ENCODE measurements at places on chromosomes 3 and 15.

GRCh38 chr3:125055913-125056745 is at the start of gene HEG1:
HEG1 (minus strand) TSS chr3:125055997; CDS start chr3:125055890, 107 bp downstream.
- peak; percentile 34 for DNase-seq

DNA sequence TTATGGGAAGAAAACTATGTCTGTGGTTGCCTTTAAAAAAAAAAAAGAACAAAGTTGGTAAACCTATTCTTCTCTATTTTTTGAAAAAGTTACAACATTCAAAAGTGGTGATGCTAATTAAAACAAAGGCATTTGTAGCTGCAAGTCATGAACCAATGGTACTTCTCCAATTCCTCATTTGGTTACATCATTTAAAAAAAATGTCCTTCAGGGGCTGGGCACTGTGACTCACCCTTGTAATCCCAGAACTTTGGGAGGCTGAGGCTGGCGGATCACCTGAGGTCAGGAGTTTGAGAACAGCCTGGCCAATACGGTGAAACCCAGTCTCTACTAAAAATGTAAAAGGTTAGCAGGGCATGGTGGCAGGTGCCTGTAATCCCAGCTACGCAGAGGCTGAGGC is 574.6 kb downstream of the VGLL3 start:
- DNase-seq = no peak

DNA sequence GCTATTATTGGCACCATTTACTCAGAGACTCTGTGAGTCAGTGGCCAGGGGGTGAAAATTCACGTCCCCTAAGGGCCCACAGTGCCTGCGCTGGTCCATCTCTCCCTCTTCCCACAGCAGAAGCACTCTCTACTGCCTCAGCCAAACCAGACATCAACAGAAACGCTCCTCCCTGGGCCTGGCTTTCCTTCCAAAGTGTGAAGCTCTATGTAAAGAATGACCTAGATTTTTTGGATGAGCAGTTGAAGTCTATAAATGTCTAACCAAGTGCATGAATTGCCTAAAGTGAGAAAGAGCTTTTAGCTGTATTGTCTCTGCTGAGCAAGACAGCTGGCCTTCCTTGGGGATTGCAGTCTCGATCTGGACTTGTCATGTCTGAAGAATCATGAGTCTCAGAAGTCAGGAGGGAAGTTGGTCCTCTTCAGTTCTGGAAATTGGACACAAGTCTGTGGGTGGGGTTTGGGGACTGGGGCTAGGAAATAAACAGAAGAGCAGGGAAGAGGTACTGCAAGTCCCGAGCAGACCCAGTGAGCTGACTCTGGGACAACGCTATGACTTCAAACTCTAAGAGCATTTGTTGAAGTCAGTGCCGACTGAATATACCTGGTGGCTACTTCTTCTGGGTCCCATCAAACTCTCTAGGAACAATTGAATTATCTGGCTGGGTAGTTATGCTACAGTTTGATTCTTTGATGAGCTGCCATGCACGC is 29.0 kb downstream of the RASGRP1 start:
- DNase-seq = no peak

- no peak for DNase-seq
Measured at GRCh38 chr3:124295362-124295761, 303.4 kb upstream of the ROPN1 start.

- no peak for DNase-seq
Measured at GRCh38 chr15:96409215-96410138, 79.0 kb downstream of the NR2F2 start.

- no peak for DNase-seq
Measured at GRCh38 chr15:39936187-39936586, 2.3 kb downstream of the EIF2AK4 start.

- DNase-seq = no peak
Measured at GRCh38 chr3:32237670-32238452, 619 bp upstream of the CMTM8 start.

- DNase-seq = no peak
Measured at GRCh38 chr3:35709691-35710090, 70.4 kb downstream of the ARPP21 start.

DNA sequence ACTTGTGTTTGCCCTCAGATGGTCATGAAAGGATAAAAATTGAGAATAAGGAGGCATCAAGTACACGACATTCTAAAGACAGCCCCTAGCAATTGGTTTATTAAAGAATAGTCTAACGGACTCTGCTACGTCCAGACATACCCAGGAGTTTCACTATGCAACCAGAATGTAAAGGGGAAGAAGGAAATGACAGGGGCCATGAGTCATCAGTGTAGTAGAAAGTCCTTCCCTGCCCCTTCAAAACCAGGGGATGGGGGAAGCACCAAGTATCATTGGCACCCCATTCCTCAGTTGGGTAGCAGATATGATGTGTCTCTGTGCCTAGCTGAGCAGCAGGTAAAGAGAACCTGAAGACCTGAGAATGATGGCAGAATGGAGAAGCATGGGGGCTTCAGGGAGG is 367.4 kb downstream of the IL20RB start:
- DNase-seq = no peak

DNA sequence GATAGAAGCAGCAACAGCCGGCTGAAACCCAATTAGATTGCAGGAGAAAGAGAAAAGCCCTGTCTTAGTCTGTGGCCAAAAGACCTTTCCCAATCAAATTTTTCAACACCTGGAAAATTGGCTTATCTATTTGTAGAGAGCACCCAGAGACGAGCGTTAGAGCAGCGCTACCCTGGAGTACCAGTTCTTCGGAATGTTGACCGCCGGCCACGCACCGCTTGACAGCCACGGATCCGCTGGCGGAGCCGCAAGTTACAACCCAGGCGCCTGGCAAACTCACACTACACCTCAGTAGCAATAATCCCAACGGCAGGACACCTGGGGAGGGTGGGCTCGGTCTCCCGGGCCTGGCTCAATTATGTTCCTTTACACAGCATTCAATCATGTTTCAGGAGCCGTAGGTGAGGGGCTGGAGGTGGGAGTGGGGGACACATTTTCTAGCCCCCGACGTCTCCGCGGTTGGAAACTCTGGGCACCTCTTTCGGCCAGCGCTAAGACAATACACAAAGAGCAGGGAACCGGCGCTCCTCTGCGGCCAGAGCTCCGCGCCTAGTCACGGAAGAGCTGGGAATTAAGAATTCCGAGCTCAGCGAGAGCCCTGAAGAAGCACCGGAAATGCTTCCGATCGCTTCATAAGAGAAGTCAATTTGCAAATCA is 1.2 kb downstream of the MB21D2 start:
- DNase-seq = no peak

DNA sequence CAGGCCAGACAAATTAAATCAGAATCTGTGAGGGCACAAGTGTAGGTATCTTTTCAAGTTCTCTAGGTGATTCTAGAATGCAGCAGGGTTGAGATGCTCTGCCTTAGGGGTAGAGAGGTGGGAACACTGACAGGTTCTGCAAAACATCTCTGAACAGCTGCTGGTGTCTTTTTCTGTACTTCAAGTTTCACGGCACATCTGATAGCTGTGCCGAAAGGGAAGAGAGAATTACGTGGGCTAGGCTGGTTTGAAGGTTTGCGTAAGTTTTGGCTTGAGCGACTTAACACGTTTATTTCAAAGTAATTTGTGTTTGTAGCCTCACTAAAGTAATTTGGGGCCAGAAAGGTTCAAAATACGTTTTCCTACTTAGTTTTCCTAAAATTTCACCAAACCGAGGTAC is 22.5 kb downstream of the PXK start:
- no peak for DNase-seq

DNA sequence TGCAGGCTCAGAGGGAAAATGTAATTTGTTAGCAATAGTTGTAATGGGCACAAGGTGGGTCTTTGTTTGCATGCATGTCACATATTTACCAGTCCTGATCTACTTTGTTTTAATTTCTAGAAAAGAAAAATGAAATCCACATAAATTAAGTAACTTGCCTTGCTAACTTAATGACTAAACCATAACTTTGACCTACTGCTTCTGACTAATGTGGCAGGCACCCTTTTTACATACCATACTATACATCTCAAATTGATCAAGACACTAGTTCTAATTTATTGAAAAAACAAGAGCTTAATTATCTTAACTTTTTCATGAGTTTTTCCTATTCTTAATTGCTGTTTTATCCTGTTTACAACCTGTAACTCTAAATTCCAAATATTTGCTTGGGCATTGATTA is 93.2 kb downstream of the ATP11B start:
- no peak for DNase-seq

GRCh38 chr3:71565976-71566375 is 17.6 kb downstream of the FOXP1 start:
- DNase-seq = no peak

- no peak for DNase-seq
Measured at GRCh38 chr3:87498358-87499080, 222.1 kb upstream of the POU1F1 start.

DNA sequence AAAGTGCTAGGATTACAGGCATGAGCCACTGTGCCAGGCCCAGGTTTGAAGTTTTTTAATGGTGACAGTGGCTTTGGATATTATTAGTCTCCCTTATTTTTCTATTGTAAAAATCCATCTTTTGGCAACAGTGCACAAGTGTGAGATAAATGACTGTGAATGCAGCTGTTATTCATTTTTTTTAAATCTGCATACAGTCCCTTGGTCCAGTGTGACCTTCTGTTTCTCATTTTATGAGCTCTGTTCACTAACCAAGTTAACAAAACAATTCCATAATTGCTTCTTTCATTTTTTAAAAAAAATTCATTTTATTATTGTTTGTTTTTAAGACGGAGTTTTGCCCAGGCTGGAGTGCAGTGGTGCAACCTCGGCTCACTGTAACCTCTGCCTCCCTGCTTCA is 381.8 kb downstream of the NAALADL2 start:
- DNase-seq = no peak

GRCh38 chr3:29324180-29324651 is 43.3 kb downstream of the RBMS3 start:
- no peak for DNase-seq

- no peak for DNase-seq
Measured at GRCh38 chr3:141812084-141812483, 48.9 kb downstream of the GRK7 start.

DNA sequence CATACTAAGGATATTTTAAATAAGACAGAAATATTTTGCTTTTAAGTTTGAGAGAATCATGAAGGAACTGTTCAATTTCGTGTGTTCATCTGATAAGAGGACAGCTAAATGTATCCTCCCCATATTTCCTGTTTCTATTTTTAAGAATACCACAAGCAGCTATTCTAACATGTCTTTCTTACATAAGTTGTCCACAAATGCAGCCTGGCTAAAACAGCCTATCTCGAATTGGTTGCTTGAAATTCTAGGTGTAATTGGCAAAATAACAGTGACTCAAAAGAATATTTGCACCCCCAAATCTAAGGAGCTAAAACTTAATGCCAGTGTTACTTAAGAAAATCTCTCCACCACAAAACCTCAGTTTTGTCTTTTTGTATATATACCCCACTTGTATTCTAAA is 35.0 kb downstream of the BTLA start:
- no peak for DNase-seq

DNA sequence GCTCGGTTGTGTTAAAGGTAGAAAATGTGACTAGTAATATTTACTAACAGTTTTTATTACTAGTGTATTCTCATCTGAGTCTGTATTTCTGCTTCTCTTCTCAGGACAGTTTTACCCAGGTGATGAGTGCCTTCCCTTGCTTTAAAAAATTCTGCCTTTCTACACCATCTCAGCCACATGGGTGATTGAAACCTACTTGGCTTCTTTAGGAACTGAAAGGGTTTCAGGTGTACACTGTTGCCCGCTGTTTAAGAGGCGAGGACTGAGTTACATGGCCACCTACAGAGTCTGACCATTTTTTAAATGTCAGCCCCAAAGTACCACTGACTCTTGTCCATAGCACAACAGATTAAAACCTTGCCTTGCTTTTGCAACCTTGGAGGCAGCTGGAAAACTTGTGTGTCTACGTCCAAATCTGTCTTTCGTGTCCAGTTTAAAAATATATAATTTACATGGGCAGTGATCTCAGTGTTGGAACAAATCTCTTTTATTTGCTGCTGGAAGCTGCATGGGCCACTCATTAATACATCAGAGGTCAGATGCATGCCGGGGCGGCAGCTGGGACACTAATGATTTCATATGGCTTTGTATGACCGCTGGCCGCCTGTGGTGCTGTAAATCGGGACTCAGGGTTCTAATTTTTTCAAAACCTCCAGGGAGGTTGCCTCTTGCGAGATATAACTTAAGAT is 44.6 kb downstream of the TRIM71 start:
- DNase-seq = no peak

- no peak for DNase-seq
Measured at GRCh38 chr15:89130201-89130600, 41.9 kb downstream of the ABHD2 start.

DNA sequence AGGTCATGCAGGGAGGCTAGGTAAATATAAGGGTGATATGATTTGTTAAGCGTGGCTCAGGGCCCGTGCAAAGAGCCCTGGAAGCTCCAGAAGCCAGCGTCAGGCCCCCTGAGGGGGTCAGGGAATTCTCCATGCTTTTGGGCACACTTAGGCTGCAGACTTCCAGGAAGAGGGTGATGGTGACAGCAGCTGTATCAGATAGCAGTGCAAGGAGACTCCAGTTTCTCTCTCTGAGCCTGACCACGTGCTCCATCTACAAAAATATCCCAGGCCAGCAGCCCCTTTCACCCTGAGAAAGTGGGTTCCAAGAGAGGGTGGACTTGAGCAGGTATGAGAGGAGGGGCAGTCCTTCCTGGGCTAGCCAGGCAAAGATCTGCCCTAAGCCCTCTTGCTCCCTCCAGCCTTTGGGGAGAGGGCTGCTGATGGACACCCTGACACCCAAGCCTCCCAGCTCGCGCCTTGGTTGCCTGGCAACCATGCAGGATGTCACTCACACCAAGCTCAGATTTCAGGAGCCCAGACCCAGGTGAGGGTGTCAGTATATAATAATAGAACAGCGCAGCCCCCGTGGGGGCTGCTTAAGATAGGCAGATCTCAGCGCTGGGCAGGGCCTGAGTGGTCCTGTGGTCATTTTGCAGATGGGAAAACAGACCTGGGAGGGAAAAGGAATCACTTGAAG is 35.8 kb downstream of the ATP2B2 start:
- no peak for DNase-seq

DNA sequence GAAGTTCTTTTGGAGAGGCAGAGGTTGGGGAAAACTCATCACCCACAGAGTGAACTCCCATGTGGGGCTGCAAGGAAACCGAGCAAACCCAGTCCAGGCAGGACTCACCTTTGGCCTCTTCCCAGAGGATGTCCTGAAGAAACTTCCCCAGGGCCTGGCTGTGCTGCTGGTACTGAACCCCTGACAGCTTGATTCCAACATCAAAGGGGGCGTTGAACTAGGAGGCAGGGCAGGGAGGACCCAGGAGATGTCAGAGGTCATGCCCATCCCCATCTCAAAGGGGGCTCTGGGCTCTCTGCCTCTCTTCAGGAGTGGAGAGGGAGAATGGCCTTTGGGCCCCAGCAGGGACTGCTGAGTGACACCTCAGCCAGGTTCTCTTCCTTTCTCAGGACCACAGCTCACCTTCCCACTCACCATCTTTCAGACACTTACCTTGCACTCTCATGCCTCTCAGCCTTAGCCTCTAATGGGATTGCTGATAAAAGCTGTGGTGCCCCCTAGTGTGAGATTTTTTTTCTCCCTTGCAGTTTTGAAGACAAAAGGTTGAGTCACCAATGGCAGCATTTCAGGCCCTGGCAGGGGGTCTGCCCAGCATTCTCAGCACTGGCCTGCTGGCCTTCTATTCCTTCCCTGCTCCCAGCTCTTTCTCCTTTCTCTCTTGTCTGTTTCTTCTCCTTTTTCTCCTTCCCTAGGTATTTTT is 6.0 kb downstream of the GHRL start:
- peak; percentile 50 for DNase-seq

Measured in stimulated activated CD4-positive, alpha-beta T cell treated with anti-CD3 and anti-CD28 coated beads, Interleukin-12 subunit alpha, Interleukin-12 subunit beta, amount 100 ng/mL, for 48 hours (primary cell).